ENCODE measurements at places on chromosomes 11 and 22.
A peak's percentile ranks its signal among the peaks of the same experiment; 100 is the strongest.

DNA sequence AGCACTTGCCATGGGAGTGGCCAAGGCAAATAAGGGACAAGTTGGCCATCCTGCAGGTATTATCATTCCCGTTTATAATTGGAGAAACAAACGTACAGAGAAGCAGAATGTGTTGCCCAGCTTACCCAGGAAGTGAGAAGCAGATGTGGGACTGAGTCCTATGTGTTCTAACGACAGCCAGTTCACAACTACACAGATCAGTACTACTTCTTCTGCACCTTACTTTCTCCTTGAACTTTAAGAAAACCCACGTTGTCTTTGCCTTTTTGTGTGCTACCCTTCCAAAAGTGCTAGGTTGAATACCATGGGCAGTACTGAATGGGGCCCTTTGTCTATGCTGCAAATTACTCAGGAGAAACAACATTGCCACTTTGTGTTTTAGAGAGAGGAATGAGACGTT, 62.8 kb upstream of the BLID start:
- no peak for DNase-seq

- DNase-seq = no peak
These were observed 105.7 kb upstream of the LUZP2 start for GRCh38 chr11:24391167-24391566.

DNA sequence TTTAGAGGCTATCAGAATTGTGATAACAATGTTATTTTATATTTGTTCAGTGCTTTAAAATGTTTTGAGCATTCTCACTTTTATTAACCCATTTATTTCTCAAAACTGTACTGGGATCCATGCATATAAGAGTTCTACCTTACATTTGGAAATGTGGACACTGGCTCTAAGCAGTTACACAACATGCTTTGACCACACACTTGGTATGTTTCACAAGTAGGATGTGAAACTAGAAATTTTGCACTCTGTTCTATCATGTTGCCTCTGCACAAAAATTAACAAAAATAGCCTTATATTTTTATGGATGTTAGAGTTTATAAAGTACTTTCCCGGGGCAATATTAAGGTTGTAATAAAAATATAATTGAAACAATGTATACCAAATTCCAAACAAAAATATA, 126.9 kb upstream of the CHORDC1 start:
- DNase-seq = no peak

GRCh38 chr11:132976115-132976514, 556.2 kb downstream of the OPCML start:
- DNase-seq = no peak

- no peak for DNase-seq
These were observed 109.9 kb downstream of the NAV2 start for GRCh38 chr11:19822531-19822930.

DNA sequence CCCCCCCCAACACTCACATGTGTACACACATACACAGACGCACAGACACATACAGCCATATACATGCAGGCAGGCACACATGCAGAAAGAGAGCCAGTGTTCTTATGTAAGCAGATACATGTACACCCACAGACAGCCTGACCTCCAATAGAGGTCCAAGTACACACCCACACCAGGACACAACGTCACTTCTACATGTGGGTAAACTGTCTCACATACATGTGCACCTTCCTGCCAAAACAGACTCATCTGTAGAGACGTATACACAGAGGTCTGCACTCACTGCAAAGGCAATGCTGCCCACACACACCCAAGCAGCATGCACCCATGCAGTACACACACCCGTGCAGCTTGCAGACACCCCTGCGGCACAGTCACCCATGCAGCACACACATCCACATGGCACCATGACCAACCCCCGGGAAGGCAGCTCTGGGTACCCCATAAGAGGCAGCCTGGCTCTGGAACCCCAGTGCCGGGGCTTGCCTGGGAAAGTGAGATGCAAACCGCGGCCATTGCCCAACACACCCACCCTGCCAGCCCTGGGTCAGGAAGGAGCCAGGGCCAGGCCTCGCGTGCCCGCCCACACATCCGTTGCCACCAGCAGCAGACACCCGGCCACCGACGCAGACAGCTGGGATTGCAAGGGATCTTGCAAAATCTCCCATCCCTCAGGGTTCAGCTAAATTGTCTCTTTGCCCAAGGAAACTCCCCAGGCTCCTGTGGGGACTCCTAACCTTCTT, 10.1 kb downstream of the CASTOR1 start:
- DNase-seq = no peak

- no peak for DNase-seq
These were observed 23.4 kb downstream of the CHRDL2 start for GRCh38 chr11:74707602-74708510.

GRCh38 chr22:39280250-39280649, 35.5 kb upstream of the PDGFB start:
- no peak for DNase-seq

GRCh38 chr11:74685905-74686304, 45.3 kb downstream of the CHRDL2 start:
- peak; percentile 53 for DNase-seq

GRCh38 chr11:72012091-72012630, 13.5 kb downstream of the IL18BP start:
- no peak for DNase-seq

DNA sequence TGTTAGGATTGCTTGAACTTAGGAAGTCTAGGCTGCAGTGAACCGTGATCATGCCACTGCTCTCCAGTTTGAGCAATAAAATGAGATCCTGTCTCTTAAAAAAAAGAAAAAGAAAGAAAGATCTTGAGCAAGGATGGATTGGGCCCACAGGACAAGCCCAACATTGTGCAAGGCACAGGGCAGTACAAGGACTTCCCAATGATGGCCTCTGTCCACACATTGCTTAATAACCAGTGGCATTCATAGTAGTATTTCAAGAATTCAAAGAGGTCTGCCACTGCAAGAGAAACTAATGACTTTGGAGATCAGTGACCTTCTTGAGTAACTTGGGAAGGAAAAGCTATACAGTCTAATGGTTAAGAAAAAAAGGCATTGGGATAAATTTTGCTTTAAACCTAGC, 44.6 kb downstream of the SEZ6L start:
- DNase-seq = no peak

- DNase-seq = no peak
These were observed 1295.9 kb downstream of the JRKL start for GRCh38 chr11:97685695-97686094.

- DNase-seq = no peak
These were observed 18.2 kb downstream of the PAK1 start for GRCh38 chr11:77455740-77456139.

- DNase-seq = no peak
These were observed 46.9 kb downstream of the C11orf96 start for GRCh38 chr11:43989162-43989981.

- DNase-seq = no peak
These were observed 101.1 kb upstream of the SPON1 start for GRCh38 chr11:13861411-13861810.

GRCh38 chr11:64226507-64227051, 505 bp downstream of the NUDT22 start:
- DNase-seq = no peak

DNA sequence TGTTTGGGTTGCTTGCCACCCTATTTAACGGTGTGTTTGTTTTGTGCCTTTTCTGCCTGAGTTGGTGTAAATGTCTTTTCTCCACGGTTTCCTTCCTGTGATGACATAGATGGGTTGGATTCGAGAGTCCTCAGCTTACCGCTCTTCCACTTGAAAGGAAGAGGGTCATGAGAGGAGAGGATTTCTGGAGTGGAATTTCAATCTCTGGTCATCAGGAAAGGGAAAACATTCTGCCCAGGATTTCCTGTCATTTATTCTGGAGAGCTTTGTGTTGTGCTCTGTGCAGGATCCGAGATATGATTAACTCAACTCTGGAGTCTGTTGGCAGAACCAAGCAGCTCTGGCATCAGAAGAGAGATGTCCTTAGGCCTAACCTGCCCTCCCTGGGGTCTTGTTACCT, 605.2 kb downstream of the NTM start:
- no peak for DNase-seq

Data from dorsolateral prefrontal cortex (tissue), 122 donors.